Urinary bladder (tissue), 4 donors: ENCODE measurements at places on chromosomes 3 and 15. TPM values are rescaled to one million over a fixed set of nuclear protein-coding genes. Genes with fewer than 3 reads are reported as not detected.

GRCh38 chr3:27559835-27560234 lies 75.7 kb upstream of the SLC4A7 start:
- DNase-seq: no peak

Gene BCL2A1
- total RNA-seq: 2.3 TPM

- no peak for DNase-seq
Observed at GRCh38 chr15:74584779-74585178, 30.9 kb upstream of the CLK3 start.

GRCh38 chr3:171419457-171419856 lies 40.7 kb downstream of the TNIK start:
- no peak for DNase-seq

- no peak for DNase-seq
Observed at GRCh38 chr3:59751606-59752005, 701.8 kb upstream of the CFAP20DC start.

DNA sequence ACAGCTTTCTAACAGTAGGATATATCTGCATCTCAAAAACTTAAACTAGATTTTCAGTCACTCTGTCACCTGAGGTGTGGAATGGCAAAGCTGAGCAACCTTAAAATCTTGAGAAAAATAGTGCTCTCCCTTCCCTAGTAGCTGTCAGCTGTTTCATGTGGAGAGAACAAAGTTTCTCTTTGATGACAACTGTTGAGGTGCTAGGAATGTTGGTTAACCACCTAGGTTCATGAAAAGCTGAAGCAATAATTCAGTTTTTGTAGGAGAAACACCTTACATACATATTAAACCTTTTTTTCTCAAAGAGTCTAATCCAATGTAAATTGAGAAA lies 40.8 kb downstream of the TCF12 start:
- no peak for DNase-seq

DNA sequence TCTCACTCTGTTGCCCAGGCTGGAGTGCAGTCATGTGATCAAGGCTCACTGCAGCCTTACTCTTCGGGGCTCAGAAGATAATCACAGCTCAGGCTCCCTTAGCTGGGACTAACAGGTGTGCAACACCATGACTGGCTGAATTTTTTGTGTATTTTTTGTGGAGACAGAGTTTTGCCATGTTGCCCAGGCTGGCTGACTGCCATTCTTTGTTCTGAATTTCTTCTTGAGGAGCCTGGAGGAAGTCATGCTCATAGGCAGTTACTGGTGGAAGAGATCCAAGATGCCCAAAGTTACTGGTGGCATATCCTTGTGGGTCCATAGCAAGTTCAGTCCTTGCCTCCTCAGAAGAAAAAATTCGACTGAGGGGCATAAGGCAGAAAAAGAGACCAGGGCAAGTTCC lies 16.6 kb upstream of the UBP1 start:
- DNase-seq: no peak

GRCh38 chr3:22928216-22929110 lies 274.7 kb upstream of the UBE2E2 start:
- no peak for DNase-seq

Gene CCR5
- total RNA-seq: 1.4 TPM

DNA sequence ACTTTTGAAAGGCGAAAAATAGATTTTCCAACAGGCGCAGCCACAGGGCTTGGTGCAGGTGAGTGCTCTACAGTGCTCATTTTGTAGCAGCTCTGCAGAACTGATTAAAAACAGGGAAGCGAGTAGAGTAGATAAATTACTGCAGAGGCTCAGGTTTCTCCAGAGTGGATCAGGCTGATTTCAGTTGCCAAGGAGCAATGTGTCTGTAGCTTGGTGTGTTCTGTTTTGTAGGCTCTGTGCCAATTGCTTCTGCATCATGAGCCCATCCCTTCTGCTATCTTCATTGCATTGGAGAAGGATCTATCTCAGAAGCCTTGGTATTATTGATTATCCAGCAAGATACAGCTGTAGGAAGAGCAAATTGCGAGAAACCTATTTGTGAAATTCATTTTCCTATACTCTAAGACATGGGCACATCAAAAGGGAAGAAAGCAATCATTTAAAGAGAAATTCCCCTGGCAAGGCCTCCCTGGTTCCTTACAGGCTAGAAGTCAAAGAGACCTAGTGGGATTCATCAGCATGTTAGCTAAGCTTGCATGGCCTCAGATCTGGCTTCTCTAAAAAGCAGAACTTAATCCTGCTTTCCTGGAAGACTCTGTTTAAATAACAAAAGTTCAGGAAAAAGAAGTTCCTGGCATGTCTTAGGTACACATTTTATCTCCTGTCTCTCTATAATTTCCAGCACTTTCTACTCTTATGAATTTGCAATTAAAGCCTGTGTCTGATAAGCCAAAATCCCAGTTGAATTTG lies 432.4 kb upstream of the ATP10A start:
- DNase-seq: peak; percentile 21

DNA sequence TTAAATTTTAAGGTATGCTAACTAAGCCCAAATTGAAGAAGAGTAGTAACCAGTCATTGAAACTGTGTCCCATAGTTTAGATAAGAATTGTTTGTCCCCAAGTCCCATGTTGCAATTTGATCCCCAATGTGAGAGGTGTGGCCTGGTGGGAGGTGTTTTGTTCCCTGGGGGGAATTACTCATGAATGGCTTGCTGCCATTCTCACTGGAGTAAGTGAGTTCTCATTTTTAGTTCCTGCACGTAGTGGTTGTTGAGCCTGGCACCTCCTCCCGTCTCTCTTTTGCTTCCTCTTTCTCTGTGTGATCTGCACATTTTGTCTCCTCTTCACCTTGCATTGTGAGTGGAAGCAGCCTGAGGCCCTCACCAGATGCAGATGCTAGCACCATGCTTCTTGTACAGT lies 1271.0 kb downstream of the NSUN3 start:
- DNase-seq: no peak

GRCh38 chr15:69557020-69557706 lies 104.5 kb downstream of the RPLP1 start:
- DNase-seq: no peak

GRCh38 chr15:98881526-98882520 lies 125.8 kb downstream of the PGPEP1L start:
- no peak for DNase-seq

Gene NR1I2
- 0.11 TPM for total RNA-seq

- DNase-seq: no peak
Observed at GRCh38 chr3:141412087-141412935, 44.0 kb downstream of the ZBTB38 start.

DNA sequence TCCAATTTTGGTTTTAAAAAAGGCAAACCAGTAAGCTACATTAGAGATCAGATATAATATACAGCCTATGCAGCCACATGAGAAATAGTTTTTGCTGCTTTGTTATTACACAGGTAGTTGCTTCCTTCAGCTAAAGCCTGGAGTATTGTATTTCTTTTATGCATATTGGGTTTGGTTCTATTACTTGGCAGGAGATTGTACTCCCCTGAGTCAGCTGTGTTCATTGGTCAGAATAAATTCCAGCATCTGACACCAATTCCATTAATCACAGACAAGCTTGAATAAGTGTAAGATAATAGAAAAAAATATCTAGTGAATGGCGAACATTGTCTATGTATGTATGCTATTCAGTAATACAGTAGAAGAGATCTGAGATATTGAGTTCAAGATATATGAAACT lies 26.1 kb upstream of the ZCWPW2 start:
- no peak for DNase-seq

Gene TRH
- 0.16 TPM for total RNA-seq

GRCh38 chr3:197308591-197308990 lies 10.2 kb upstream of the DLG1 start:
- DNase-seq: no peak

DNA sequence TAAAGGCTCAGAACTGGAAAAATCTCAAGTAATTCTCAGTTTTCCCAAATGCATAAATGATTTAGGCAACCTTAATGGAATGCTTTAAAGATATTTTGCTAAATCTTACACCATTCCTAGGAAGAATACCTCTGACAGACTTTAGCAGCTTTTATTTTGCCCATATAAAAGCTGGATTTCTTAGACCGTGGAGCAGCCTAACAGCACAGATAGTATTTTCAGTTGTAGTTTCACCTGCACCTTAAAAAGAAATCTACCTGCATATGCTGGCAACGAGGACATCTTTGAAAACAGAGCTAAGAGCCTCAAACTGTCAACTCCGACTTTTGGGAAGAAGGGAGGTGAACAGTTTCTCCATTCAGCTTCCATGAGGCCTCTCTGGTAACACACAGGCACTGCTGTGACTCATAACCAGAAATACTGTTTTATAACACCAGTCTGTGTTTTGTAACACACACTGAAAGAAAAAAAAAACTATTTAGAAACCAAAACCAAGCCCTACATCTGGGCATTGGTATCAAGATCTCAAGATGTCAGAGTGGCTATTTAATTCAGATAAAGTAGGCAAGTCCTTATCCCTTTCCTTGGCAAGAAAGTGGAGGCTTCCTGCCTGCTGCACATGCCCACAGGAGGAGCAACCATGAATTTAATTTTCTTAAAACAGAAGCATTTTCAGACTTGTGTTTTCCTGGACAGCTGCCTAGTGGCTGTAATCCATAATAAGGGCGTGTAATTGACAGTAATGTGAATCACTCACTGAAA lies 181.5 kb upstream of the ICE2 start:
- no peak for DNase-seq

DNA sequence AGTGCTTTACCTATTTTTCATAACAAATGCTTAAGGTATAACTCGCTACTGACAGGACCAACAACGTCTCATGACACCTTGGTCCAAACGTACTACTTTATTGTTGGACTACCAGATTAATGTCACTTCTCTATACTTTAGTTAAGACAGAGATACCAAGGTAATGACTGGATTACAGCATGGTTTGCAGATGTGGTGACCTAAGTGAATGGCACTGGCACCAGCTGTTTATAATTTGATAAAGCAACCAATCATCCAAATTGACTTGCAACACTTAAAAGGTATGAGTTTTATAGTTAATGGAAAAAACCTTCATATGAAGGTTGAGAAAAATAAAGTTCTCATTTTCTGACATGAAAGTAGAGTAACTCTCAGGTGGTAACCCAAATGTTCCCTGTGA lies 209.0 kb downstream of the NEK10 start:
- no peak for DNase-seq

DNA sequence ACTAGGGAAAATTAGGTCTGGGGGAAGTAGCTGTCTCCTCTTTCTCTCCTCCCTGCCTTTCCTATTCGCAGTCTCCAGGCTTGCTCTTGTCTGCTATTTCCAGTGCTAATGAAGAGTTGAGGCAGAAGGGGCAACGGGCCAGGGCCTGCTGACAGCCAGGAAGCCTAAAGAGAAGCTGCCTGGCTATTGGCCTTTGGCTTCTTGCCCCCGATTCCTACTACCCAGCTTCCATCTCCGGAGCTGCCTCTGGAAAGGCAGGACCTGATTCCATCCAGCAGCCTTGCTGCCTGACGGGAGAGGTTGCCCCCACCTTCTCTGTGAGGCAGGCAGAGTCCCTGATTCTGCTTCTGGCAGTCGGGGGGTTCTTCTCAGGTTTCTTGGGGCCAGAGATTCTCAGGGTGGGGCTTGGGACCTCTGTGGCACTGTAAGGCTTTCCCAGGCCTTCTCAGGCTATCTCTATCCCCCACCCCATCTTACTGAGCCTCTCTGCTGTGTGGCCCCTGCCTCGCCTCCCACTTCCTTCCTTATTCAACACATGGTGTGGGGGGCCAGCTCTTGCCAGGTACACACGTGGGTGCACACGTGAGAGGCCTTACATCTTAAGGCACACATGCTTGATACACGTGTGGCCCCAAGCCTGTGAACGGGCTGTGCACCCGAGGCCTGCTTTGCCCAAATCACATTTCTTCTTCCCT lies 18.2 kb upstream of the JMJD7 start:
- no peak for DNase-seq

- no peak for DNase-seq
Observed at GRCh38 chr15:41630616-41631217, 29.5 kb upstream of the MGA start.

Gene ULK4
- total RNA-seq: 22.4 TPM

Gene NPHP3
- total RNA-seq: 104 TPM

- DNase-seq: no peak
Observed at GRCh38 chr3:119173325-119173724, at the start of gene UPK1B. UPK1B (plus strand) TSS chr3:119173598; CDS start chr3:119186742, 13,144 bp downstream.

- DNase-seq: no peak
Observed at GRCh38 chr3:30604558-30604957, 1.8 kb upstream of the TGFBR2 start.

Gene MORC1
- 0.90 TPM for total RNA-seq

GRCh38 chr3:52682016-52682415 lies 3.7 kb downstream of the PBRM1 start:
- DNase-seq: no peak

DNA sequence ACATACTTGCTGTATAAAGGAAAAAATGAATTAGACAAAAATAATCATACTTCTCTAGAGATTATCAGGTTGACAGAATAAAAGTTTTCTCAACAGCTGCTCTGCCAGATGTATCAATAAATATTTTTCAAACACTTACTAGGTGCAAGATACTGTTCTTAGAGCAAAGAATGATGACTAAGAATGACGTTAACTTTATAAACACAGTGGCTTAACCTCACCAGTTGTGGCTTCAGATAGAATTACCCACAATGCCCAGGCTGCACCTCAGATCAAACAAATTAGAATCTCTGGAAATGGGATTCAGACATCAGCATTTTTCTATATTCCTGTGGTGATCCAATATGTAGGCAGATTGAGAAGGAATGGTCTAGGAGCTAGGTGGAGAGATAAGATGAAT lies 422.4 kb upstream of the ATP11B start:
- no peak for DNase-seq

DNA sequence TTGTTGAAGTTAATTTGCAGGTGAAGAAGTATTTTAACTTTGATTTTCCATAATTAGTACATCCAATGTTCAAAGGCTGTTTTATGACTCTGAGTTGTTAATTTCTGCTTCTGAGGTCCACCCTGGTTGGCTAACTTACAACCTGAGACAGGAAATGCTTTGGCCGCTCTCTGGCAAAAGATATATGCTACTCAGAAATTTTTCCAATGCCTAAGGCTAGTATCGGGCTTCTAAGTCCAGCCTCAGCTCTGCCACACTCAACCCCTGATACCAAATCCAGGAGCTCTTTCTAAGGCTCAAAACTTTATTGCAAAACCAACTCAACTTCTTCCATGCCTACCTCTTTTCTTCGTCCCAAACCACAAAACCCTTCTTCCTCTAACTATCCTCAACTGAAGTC lies 192.9 kb downstream of the NEK10 start:
- no peak for DNase-seq

DNA sequence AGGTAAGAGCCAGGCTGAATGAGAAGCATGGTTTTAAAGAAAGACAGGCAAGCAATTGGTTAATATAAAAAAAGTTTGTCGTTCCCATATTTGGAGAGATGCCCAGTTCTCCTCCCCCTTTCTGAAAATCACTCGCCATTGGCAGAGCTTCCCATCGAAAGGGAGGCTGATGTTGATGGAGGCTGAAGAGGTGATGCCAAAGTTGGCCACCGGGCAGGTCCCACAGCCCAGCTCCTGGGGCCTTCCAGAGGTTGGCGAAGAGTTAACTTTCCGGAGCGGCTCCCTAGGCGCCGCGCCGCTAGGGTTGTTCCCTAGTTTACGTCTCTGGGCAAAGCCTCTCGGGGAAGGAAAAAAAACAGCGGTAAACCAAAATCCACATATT lies 793 bp downstream of the PCOLCE2 start:
- no peak for DNase-seq

Gene CEMIP
- 1.3 TPM for total RNA-seq

Gene RASGRF1
- total RNA-seq: 0.48 TPM

GRCh38 chr3:37367436-37367835 lies 193.1 kb upstream of the LRRFIP2 start:
- DNase-seq: no peak
